ENCODE measurements at places on chromosomes 1 and 21.
A peak's percentile ranks its signal among the peaks of the same experiment; 100 is the strongest.

- no peak for DNase-seq
Observed at GRCh38 chr1:57826535-57826934, 402.7 kb upstream of the DAB1 start.

- DNase-seq: no peak
Observed at GRCh38 chr1:64942675-64943074, 23.7 kb downstream of the JAK1 start.

DNA sequence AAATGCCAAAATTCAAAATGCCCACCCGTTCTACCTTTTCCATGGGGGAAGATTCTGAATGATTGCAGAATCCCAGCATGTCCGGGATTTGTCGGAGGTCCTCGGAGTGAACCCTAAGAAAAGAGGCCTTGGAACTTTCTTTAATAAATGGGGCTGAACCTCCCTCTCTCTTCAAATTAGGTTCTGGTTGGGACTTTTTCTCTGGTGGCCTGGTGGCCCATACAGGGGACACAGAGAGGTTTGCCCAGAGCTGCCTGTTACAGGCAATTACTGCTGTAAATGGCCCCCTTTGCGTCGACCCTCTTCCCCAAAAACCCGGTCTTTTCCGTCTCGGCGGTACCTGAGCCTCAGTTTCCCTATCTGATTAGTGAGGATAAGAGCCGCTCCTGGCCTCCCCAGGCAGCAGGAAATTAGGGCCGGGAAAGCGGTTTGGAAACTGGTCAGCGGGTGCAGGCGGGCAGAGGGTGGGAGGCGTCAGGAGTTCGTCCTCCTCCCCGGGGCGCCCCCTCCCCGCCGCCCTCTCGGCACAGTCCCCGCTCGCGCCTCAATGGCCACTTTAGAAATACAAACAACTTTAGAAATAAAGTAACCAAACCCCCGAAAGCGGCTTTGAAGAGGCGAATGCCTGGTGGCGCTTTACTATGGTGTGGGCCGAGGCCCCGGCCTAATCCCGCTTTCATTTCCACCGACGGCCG lies 15.6 kb downstream of the PAX7 start:
- DNase-seq: no peak

GRCh38 chr1:209674957-209675564 lies at the start of gene G0S2:
G0S2 (plus strand) TSS chr1:209675412; CDS start chr1:209675685, 273 bp downstream.
- no peak for DNase-seq

GRCh38 chr1:83818916-83819315 lies 180.0 kb downstream of the TTLL7 start:
- DNase-seq: no peak

DNA sequence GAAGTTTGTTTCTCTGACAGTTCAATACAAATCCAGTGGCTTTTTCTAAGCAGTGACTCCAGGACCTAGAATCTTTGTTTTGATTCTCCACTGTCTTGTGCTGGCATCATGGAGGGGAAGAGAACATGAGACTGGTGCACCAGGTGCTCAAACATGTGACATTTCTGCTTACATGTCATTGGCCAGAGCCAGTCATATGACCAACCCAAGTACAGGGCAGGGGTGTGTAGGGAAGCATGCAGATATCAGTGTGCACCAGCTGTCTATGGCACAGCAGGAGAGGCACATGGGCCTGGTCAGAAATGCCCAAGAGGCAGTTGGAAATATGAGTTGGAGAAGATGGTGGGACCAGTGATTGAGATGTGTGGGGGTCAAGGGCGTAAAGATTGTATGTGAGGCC lies 297.0 kb downstream of the HHAT start:
- DNase-seq: no peak

DNA sequence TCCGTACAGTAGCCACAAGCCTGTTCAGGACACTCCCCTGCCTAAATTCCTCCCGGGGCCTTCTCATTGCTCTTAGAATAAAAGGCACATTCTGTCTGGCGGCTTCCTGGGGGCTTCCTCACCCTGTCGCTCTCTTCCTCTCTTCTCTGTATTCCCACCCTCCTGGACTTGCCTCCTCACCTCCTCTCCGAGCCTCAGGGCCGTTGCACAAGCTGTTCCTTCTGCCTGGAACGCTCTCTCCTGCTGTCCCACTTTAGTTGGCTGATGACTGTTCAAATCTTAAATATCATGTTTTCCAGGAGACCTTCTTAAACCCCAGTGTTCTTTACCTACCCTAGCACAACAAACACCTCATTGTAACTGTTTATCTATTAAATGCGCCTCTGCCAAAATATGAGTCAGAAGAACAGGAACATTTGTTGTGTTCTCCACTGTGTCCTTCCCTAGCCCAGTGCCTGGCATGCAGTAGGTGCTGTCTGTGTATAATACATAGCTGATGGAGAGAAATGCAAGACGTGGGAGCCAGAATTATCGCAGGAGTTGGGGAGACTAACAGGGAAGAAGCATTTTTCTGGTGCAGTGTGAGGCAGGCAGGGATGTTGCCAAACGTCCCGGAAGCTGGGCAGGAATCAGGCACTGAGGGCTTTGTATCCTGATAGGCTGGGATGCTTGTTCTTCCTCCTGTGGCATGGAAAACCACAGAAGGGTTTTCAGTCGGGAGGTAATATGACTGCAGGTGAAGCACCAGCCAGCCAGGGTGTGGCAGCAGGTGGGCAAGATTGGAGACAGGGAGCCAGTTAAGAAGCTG lies 24.1 kb upstream of the THRAP3 start:
- no peak for DNase-seq

DNA sequence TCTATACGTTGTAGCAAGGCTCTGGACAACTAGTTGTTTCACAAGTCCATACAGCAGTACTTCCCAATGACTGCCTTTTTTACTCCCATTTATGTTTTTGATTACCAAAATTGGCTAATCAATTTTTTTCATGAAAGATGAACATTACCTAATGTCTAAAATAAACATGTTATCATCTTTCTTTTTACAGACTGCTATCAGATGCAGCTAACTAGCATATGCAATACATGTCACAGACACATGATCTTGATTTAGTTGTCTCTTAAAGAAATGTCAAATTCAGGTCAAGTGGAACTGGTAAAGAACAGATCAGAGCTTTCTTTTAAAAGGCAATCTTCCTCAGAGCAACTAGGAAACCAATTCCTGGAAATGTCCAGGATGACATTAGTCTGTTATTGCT lies 630 bp upstream of the DBT start:
- DNase-seq: no peak

GRCh38 chr1:23959461-23960290 lies at the start of gene PNRC2:
PNRC2 (plus strand) TSS chr1:23959828; CDS start chr1:23961458, 1,630 bp downstream.
- DNase-seq: peak; percentile 96

- DNase-seq: no peak
Observed at GRCh38 chr1:117820096-117820495, 109.3 kb downstream of the GDAP2 start.

All from activated CD4-positive, CD25-positive, alpha-beta regulatory T cell treated with anti-CD3 and anti-CD28 coated beads, Interleukin-2, amount 50 U/mL, for 72 hours (primary cell).